ENCODE measurements at places on chromosomes 12 and 14.

DNA sequence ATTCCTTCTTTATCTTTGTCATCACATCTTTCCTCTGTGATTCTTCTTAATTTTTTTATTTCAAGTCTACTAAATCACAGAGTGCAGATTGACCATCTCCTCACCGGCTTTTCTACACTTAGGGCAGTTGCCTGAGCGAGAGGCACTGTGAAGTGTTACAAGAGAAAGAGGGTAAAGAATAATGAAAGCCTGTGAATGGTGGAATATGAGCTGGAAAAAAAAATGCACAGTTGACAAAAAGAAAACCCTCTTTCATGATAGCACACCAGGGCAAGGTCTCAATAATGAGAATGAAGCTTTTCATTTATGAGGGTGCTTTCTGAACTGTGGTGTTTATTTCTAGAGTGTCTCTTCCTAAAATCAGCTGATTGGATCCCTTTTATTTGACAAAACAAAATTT is 106.2 kb upstream of the PDE3A start:
- no peak for DNase-seq

- no peak for DNase-seq
Measured at GRCh38 chr14:96673706-96674105, 123.5 kb upstream of the VRK1 start.

GRCh38 chr12:1281683-1282366 is 290.8 kb downstream of the ERC1 start:
- no peak for DNase-seq

DNA sequence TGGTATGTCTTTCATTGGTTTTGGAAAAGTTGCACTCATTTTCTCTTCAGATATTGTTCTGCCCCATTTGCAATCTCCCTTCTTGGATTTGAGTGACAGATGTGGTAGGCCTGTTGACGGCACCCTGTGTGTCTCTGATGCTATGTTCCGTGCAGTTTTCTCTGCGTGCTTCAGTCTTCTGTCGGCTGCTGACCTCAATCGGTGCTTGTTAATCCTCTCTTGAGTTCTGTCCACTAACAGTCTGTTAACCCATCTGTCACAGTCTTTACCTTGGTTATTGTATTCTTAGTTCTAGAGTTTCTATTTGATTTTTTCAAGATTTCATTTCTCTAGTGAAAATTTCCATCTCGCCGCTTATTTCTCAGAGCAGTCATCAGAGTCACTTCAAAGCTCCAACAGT is 20.7 kb upstream of the PLD4 start:
- no peak for DNase-seq

GRCh38 chr14:66601932-66602578 is 94.1 kb downstream of the GPHN start:
- DNase-seq = no peak

DNA sequence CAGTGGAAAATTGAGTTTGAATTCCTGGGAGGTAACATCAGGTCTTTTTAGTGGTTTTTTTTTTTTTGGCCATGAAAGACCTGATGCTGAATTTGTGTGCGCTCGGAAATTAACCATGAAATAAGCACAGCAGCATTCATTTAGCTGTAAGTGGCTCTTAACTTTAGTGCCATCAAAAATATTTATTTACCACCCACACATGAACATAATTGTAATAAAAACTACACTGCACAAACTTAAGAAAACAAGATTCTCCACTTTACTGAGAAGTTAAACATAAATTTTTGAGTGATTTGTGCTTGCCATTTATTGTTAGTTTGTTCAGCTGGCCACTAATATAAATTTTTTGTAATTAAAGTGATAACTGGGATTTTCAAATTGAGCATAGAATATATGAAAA is 2.4 kb downstream of the SLC41A2 start:
- DNase-seq = no peak

- DNase-seq = no peak
Measured at GRCh38 chr12:113702836-113703235, 231.2 kb upstream of the LHX5 start.

DNA sequence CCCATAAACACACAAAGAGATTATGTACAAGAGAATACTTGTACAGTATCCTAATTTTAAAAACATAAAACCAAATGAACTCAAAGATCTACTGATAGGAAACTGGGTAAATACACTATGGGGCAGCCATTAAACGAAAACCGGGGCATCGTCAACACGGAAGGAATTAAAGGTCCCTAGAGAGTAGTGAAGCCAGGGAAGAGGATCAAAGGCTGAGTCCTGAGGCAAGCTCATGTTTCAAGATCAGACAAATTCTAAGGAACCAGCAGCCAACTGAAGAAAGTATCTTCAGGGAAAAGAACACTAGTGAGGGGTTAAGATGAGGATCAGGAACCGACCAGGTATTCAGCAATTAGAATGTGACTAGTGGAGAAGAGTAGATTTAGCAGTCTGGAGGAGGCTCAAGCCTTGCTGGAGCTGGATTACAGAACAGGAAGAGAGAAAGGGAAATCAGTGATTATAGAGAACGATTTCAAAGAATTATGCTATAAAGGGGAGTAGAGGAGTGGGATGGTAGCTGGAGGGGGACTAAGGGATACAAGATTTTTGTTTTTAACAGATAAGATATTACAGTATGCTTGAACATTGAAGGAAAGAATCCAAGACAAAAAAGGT is 23.7 kb downstream of the SEL1L start:
- no peak for DNase-seq

DNA sequence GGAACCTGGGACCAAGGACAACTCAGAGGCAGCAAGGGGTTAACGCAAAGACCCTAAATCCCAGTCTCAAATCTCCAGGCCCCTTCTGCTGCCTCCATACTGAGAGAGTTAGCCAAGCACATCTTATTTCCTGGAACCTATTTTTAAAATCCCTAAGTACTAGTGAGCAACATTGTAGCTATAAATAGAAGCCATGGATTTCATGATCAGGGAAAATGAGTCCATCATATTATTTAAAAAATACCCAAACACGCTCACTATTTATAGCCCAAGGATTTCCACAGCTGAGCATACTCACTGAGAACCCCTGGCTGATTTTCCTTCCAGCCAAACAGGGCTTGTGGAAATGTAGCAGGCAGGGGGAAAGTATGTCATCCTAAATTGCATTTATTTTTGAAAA is 19.4 kb upstream of the TUNAR start:
- DNase-seq = no peak

DNA sequence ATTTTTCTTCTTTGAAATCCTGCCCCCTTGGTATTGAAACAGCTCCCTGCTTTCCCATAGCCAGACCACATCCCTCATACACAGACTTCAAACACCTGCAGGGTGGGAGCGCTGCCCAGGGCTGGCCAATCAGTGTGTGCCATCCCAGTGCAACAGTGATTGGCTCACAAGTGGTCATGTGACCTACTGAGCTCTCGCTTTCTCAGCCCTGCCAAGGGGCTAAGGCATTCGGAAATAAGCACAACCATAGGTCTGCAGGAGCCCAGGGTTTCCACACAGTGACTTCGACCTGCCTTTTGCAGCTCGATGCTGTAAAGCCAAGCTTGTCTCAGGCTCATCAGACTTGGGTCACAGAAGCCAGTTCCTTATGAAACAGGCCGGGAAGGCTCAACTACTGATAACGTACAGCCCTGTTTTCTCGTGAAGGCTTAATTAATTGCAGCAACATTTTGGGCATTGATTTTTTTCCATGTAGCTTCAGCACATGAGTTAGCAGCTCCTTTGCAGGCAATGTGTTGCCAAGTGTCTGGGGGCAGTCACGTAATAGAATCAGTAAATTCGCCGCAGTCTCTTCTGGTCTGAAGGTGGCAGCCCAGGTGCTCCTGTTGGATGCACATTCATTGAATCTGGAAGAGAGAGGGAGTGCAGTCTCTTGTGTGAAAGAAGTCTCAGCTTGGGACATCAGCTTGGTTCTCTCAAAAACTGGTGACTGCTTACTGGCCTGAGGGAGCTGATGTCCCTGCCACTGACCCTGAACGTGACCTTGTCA is 1091.8 kb downstream of the AACS start:
- no peak for DNase-seq

GRCh38 chr12:132323171-132324010 is 6.0 kb downstream of the GALNT9 start:
- no peak for DNase-seq

- DNase-seq = no peak
Measured at GRCh38 chr14:91348845-91349465, 68.7 kb downstream of the CCDC88C start.

DNA sequence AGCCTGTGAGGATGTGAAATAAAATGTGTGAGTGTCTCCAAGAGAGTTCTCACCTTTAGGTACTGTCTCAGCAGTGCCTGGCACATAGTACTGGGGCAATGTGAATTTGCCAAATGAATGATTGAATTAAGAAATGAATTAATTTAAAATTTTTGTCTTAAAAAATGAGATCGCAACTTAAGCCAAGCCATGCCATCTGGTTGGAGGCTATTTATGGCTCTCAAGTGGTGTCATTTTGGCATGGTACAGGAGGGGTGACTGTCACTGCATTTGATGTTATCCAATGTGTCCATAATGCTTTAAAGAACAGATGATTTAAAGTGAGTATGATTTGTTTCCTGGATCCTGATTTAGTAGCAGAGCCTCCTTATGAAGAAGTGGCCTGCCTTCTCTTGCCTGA is 80.3 kb downstream of the SRGAP1 start:
- no peak for DNase-seq

GRCh38 chr12:71954083-71954778 is 15.6 kb downstream of the TPH2 start:
- no peak for DNase-seq

DNA sequence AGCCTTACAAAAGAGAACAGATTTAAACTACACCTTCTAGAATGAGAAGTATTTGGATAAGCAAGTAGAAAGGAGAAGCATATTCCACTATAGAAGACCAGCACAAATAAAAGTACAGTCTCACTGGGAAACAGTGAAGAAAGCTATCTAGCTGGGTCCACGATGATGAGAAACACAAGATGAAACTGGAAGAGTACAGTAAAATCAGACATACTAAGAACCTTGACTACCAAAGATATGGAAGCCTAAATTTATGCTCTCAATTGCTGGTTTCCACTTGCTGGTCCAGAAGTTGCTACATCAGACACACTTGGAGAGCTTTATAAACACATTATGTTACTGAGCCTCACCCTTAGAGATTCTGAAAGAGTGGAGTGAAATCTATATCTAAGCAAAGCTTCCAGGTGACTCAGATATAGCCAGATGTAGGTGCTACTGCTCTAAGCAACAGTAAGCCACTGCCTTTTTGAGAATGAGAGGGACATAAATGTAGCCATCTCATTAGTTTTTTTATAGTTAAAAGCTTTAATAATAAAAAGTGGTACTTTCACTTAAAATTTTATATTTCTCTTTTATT is 96.3 kb upstream of the BBS10 start:
- DNase-seq = no peak

DNA sequence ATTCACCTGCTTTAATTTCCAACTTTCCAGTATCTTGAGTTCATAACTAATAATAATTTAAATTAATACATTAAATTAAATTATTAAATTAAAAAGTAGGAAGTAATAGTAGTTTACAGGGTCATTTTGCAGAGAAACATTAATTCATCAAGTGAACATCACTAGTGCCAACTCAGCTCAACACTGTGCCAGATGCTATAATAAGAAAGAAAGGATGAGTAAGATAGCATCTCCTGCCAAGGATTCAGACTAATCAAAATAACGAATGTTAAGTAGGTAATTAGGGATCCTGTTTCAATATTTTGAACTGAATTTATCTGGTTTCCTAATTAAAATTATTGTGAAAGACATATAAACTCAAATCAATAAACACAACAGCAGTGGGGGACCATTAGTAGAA is 596.7 kb downstream of the SLC6A15 start:
- no peak for DNase-seq

- DNase-seq = no peak
Measured at GRCh38 chr12:13976880-13977279, 4.5 kb downstream of the GRIN2B start.

DNA sequence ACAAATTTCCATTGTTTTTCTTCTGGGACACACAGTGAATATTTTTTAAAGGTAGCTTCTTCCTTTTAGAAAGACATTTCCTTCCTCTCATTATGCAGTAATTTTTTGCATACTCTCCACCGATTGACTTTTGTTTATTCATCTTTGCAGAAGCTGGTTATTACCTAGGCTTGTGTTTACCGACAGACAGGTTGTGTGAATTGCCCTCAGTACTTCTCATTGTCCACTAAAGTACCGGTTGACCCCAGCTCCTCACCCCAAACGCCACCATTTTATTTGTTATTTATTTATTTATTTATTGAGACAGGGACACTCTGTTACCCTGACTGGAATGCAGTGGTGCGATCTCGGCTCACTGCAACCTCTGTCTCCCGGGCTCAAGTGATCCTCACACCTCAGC is 63.4 kb upstream of the MYL2 start:
- no peak for DNase-seq

- DNase-seq = no peak
Measured at GRCh38 chr14:20516921-20517320, 11.6 kb downstream of the RNASE10 start.

- peak; percentile 41 for DNase-seq
Measured at GRCh38 chr12:50057000-50057841, at the start of gene ASIC1. Gene ASIC1 (plus strand): TSS chr12:50057596. CDS start chr12:50058767, 1,171 bp downstream.

GRCh38 chr12:85564786-85565185 is 271.4 kb downstream of the RASSF9 start:
- no peak for DNase-seq

- no peak for DNase-seq
Measured at GRCh38 chr14:50026396-50026795, 90.0 kb downstream of the VCPKMT start.

- no peak for DNase-seq
Measured at GRCh38 chr12:124310785-124311184, 15.9 kb downstream of the RFLNA start.

- DNase-seq = no peak
Measured at GRCh38 chr14:104096751-104097700, 11.5 kb downstream of the ASPG start.

DNA sequence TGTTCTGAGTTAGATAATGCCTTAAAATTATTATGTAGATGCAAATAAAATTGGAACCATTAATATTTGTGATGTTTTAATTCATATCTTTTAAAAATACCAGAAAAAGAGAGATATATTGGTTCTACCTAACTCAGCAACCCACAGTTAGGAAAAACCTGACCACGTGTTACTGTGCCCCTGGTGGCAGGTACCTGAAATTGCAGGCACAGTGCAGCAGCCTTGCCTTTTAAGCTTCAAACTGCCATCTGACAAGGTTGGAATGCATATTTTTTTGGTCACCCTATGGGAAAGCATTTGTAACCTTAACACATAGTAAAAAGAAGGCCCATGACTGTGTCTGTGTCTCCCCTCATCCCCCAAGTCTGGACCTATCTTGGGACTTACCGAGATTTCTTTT is 109.4 kb upstream of the NOS1 start:
- DNase-seq = no peak
